ENCODE measurements at places on chromosomes 4 and X. TPM values are rescaled to one million over a fixed set of nuclear protein-coding genes. Genes with fewer than 3 reads are reported as not detected.

- no peak overlapping the region for H3K27ac ChIP-seq
- peaks cover 58% of the 10 kb centered on the region for H3K27me3 ChIP-seq
- H3K36me3 ChIP-seq = no peaks in the 10 kb centered on the region
- H3K4me3 ChIP-seq = no peak overlapping the region
These were observed 116.8 kb downstream of the SORCS2 start for GRCh38 chr4:7309181-7309580.

DNA sequence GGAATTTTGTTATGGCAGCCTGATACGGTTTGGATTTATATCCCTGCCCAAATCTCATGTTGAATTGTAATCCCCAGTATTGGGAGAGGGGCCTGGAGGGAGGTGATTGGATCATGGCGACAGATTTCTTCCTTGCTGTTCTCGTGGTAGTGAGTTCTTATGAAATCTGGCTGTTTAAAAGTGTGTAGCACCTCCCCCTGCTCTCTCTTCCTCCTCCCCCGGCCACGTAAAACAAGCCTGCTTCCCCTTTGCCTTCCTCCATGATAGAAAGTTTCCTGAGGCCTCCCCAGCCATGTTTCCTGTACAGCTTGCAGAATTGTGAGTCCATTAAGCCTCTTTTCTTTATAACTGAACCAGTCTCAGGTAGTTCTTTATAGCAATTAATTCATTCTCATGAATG, 37.9 kb downstream of the SUPT20HL2 start:
- DNase-seq = no peak
- H3K4me1 ChIP-seq = no peaks in the 10 kb centered on the region
- peaks cover 3% of the 10 kb centered on the region for H3K27me3 ChIP-seq
- no peak overlapping the region for H3K27ac ChIP-seq

GRCh38 chr4:99722006-99722405, 64.4 kb upstream of the C4orf54 start:
- no peaks in the 10 kb centered on the region for H3K36me3 ChIP-seq
- H3K4me1 ChIP-seq = no peaks in the 10 kb centered on the region
- peaks cover 1% of the 10 kb centered on the region for H3K27me3 ChIP-seq
- no peak for DNase-seq
- no peak overlapping the region for H3K4me3 ChIP-seq

- H3K36me3 ChIP-seq = peaks cover 26% of the 10 kb centered on the region
- DNase-seq = peak; percentile 69
- H3K4me1 ChIP-seq = peaks cover 41% of the 10 kb centered on the region
- no peak overlapping the region for H3K4me3 ChIP-seq
- H3K27me3 ChIP-seq = no peaks in the 10 kb centered on the region
- peak overlapping the region; percentile 93 for H3K27ac ChIP-seq
These were observed 69.8 kb downstream of the CCKAR start for GRCh38 chr4:26420438-26420837.

DNA sequence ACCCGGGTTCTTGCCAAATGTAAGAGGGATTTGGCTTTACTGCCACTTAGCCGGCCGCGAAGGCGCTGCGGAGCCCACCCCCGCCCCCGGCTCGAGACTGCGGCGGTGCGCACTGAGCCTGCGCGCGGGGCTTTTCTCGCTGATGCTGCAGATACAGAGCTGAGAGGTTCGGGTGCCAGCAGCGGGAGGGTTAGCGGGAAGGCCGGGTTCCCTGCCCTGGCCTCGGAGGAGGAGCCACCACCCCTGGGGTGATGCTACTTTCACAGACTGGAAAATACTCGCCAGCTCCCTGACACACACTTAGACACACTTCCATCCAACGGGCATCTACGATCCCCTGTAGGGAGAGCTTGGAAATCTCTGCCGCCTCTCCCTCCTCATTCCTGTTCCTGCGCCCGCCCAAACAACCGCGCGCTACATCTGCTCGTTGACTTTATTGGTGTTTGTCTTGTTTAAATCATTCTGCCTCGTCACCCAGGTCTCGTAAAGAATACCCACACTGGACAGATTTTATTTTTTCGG, 2.1 kb upstream of the PCDH7 start:
- peaks cover 49% of the 10 kb centered on the region for H3K4me1 ChIP-seq
- H3K36me3 ChIP-seq = no peaks in the 10 kb centered on the region
- peaks cover 26% of the 10 kb centered on the region for H3K27me3 ChIP-seq

G6PD gene
- total RNA-seq = 127 TPM

Measured in HFFc6 (cell line).